ENCODE measurements at places on chromosomes 1 and 21. TPM values are rescaled to one million over a fixed set of nuclear protein-coding genes. Genes with fewer than 3 reads are reported as not detected.

DNA sequence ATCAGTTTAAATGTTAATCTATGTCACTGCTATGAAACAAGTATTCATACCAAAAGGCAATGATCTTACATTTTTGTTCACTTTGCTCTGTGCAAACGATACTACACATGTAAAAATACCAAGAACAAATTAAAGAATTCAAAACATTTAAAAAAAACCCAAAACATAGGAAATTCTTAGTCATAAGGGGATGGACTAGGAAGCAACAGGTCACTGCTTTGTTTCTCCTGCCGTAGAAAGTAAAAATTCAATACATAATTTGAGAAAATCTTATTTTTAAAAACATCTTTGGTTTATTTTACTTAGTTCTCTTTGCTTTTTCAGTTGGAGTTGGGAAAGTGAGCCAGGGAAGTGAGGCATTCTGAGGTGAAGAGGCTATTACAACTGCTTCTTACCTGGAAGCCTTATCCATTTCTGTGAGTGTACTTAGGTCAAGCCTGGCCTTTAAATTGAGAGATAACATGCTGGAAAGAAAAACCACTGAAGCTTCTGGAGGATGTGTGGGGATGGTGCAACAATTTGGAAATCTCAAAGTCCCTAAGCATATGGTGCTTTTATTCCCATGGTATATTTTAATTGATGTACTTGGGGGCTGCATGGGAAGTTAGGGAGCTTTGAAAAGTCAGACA, 183.5 kb downstream of the CDC42BPA start:
- peaks cover 2% of the 10 kb centered on the region for H3K27me3 ChIP-seq
- no peaks in the 10 kb centered on the region for H3K36me3 ChIP-seq
- H3K4me1 ChIP-seq: no peaks in the 10 kb centered on the region
- H3K4me3 ChIP-seq: no peak overlapping the region
- H3K27ac ChIP-seq: no peak overlapping the region

- peaks cover 7% of the 10 kb centered on the region for H3K27me3 ChIP-seq
- H3K36me3 ChIP-seq: no peaks in the 10 kb centered on the region
- H3K27ac ChIP-seq: no peak overlapping the region
- no peaks in the 10 kb centered on the region for H3K4me1 ChIP-seq
Measured at GRCh38 chr1:26419494-26419893, 8.9 kb downstream of the LIN28A start.

GRCh38 chr1:6859415-6860343, 74.4 kb downstream of the CAMTA1 start:
- H3K4me1 ChIP-seq: peaks cover 21% of the 10 kb centered on the region
- H3K27me3 ChIP-seq: no peaks in the 10 kb centered on the region
- no peak overlapping the region for H3K4me3 ChIP-seq
- peaks cover 16% of the 10 kb centered on the region for H3K36me3 ChIP-seq

DNA sequence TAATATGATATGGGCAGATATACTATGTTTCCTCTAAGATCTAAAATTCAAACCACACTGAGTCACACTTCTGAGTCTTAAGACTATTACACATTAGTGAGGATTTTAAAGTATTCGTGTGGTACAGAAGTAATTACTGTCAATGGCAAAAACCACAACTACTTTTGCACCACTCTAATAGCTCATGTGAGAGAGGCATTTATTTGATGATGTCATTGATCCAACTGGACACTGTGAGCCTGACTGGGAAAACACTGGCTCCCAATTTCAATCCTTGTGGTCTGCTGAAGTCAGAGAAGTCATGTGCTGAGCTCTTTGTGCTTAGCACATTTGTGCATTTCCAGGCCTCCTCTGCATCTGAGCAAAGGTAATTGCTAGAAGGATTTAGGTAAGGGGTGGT, 377.8 kb downstream of the USH2A start:
- H3K4me3 ChIP-seq: no peak overlapping the region
- H3K4me1 ChIP-seq: no peaks in the 10 kb centered on the region
- no peak overlapping the region for H3K27ac ChIP-seq

DNA sequence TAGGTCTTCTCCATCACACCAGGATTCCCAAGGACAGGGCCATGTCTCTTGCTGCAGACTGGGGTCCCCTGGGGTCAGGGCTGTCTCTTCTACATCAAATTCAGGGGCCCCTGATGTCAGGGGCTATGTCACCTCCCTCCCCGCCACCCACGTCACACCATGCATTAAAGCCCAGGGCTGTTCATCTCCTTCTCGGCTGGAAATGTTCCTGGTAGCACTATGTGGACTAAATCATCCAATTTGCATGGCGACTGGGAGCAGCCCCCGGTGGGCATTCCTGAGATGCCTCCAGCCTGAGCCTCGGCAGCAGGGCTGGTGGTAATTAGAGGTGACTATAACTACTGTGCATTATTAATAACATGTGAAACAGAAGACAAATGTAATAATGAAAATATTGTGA, 151.7 kb upstream of the HMGB4 start:
- no peaks in the 10 kb centered on the region for H3K36me3 ChIP-seq
- H3K27me3 ChIP-seq: peaks cover 18% of the 10 kb centered on the region
- H3K27ac ChIP-seq: no peak overlapping the region
- DNase-seq: no peak
- H3K4me3 ChIP-seq: no peak overlapping the region

GRCh38 chr1:40694353-40694874, 2.9 kb downstream of the NFYC start:
- H3K4me1 ChIP-seq: peaks cover 79% of the 10 kb centered on the region
- H3K36me3 ChIP-seq: peaks cover 39% of the 10 kb centered on the region
- H3K27ac ChIP-seq: peak overlapping the region; percentile 97
- peak overlapping the region; percentile 56 for H3K4me3 ChIP-seq

DNA sequence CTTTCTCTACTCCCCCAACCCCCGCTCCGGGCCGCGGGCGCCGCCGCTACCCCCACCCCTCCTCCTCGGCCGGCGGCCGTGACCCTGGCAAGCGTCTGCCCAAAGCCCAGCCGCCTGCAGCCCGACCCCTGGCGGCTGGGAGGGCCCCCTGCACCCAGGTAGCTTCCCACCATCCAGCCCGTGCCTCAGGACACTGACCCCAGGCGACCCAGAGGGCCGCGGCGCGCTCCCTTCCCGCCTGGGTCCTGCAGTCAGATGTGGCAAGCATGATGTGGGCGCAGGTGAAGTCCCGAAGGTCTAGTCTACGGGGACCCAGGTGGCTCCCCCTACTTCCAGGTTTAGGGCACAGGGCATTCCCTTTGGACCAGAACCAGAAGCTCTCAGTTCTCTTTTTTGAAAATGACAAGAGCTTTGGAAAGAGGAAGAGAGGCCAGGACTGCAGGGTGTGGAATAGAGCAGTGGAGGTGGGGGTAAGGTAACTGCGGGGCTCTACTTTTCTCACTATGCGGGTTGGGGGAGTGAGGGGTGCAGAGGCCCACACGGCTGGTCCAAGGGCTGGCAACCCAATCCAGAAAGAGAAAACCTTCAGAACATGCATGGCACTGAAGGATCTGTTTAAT, at the start of gene DENND4B:
DENND4B (minus strand) TSS at position 97 of the 620 bp plus-strand sequence. CDS start 2,344 bp downstream, outside the sequence.
- peaks cover 24% of the 10 kb centered on the region for H3K4me1 ChIP-seq
- no peaks in the 10 kb centered on the region for H3K27me3 ChIP-seq
- H3K4me3 ChIP-seq: peak within 1 kb of the TSS; percentile 88
- peak within 1 kb of the TSS; percentile 96 for H3K27ac ChIP-seq
- DNase-seq: peak; percentile 87

DNA sequence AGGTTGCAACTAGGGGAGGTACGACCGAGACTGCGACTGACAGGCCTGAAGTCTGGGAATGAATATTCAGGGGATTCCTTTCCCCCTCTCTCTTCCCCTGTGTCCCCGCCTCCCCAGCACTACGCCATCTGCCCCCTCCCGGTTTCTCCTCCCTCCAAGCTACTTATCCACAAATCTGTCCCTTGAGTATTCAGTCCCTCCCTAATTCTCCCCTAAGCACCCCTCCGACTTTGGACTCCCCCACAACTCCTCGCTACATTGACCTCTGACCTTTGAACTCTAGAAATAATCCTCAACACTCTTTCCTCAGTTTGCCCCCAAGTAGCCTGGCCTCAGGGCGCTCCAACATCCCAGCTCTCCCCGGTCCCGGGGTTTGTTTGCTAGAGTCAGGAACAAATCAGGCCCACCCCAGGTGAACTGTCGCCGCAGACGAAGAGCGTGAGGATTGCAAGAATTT, 393 bp downstream of the LYSMD1 start:
- no peaks in the 10 kb centered on the region for H3K27me3 ChIP-seq
- H3K4me1 ChIP-seq: peaks cover 53% of the 10 kb centered on the region
- DNase-seq: peak; percentile 47
- peaks cover 61% of the 10 kb centered on the region for H3K36me3 ChIP-seq
- H3K4me3 ChIP-seq: peak overlapping the region; percentile 92
- H3K27ac ChIP-seq: peak overlapping the region; percentile 98

- peaks cover 38% of the 10 kb centered on the region for H3K36me3 ChIP-seq
- H3K27me3 ChIP-seq: no peaks in the 10 kb centered on the region
- DNase-seq: no peak
- peaks cover 80% of the 10 kb centered on the region for H3K4me1 ChIP-seq
- H3K4me3 ChIP-seq: peak overlapping the region; percentile 92
Measured at GRCh38 chr1:30753660-30754123, 3.9 kb downstream of the LAPTM5 start.

- peaks cover 25% of the 10 kb centered on the region for H3K36me3 ChIP-seq
- H3K27ac ChIP-seq: peak overlapping the region; percentile 73
- peak overlapping the region; percentile 47 for H3K4me3 ChIP-seq
- DNase-seq: peak; percentile 67
- peaks cover 69% of the 10 kb centered on the region for H3K4me1 ChIP-seq
Measured at GRCh38 chr1:223716302-223716862, 4.0 kb downstream of the CAPN2 start.

DNA sequence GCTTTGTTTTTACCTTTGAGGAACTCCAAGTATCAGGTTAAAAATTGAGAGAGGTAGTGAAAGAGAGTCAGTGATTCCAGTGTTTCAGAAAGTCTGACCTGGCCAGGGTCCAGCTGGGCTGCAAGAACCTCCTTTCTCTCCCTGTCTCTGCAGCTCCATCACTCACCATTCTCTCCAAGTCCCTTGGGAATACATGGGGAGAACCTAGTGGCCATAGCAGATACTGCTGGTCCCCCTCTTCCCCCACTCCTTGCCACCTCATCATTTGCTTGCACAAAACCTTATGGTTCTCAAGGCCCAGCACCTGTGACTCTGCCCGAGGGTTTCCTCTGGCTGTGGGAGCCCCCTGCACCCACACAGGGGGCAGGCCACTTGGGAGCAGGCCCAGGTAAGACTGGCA, 279.5 kb downstream of the KIF26B start:
- peaks cover 9% of the 10 kb centered on the region for H3K27me3 ChIP-seq
- H3K4me3 ChIP-seq: no peak overlapping the region
- no peaks in the 10 kb centered on the region for H3K4me1 ChIP-seq
- H3K36me3 ChIP-seq: no peaks in the 10 kb centered on the region
- no peak overlapping the region for H3K27ac ChIP-seq
- DNase-seq: no peak

GRCh38 chr1:230713915-230714764, at the start of gene AGT:
Gene AGT, minus strand, starts transcription at chr1:230714122. Its CDS starts 3,299 bp downstream, at chr1:230710823.
- no peak for DNase-seq
- H3K36me3 ChIP-seq: no peaks in the 10 kb centered on the region
- no peak within 1 kb of the TSS for H3K4me3 ChIP-seq
- H3K27ac ChIP-seq: no peak within 1 kb of the TSS
- peaks cover 12% of the 10 kb centered on the region for H3K27me3 ChIP-seq

DNA sequence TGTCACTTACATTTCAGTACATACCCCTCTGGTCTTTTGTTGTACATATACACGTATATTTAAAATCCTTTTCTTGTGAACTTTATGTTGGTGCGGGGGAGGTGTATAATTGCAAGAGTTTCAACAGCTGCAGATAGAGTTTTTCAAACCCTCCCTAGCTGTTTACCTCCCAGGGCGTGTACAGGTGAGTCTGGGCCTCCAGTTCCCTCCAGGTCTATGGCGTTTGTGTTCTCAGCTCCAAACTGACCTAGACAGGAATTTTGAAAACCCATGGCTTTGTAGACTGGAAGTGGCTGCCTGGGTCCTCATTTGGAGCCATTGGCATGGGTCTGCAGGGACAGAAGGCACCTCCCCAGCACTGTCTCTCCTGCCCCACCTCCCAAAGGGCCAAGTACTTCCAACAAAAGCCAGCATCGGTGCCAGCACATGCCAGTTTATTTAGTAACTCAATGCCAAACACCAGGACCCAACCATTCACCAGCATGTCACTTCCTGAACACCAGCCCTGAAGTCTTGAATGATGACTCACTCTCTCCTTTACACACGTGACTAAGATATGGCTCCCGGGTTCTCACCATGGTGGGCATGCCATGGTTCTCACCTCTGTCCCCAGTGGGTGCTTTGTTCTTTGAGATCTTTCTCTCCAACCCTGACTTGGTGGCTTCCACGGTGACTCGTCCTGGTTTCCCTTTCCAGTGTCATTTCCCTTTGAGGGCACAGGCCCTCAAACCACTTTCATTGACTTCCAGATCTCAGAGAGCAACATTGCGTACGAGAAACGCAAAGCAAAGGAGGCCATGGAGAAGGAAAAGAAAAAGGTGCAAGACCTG, 57.3 kb upstream of the EFHD2 start:
- no peak overlapping the region for H3K4me3 ChIP-seq
- DNase-seq: peak; percentile 71
- H3K4me1 ChIP-seq: peaks cover 39% of the 10 kb centered on the region
- H3K27me3 ChIP-seq: peaks cover 8% of the 10 kb centered on the region

- peaks cover 12% of the 10 kb centered on the region for H3K27me3 ChIP-seq
- no peak overlapping the region for H3K4me3 ChIP-seq
- no peak for DNase-seq
- no peaks in the 10 kb centered on the region for H3K36me3 ChIP-seq
- H3K4me1 ChIP-seq: no peaks in the 10 kb centered on the region
Measured at GRCh38 chr1:48182439-48182838, 40.1 kb upstream of the SLC5A9 start.

DNA sequence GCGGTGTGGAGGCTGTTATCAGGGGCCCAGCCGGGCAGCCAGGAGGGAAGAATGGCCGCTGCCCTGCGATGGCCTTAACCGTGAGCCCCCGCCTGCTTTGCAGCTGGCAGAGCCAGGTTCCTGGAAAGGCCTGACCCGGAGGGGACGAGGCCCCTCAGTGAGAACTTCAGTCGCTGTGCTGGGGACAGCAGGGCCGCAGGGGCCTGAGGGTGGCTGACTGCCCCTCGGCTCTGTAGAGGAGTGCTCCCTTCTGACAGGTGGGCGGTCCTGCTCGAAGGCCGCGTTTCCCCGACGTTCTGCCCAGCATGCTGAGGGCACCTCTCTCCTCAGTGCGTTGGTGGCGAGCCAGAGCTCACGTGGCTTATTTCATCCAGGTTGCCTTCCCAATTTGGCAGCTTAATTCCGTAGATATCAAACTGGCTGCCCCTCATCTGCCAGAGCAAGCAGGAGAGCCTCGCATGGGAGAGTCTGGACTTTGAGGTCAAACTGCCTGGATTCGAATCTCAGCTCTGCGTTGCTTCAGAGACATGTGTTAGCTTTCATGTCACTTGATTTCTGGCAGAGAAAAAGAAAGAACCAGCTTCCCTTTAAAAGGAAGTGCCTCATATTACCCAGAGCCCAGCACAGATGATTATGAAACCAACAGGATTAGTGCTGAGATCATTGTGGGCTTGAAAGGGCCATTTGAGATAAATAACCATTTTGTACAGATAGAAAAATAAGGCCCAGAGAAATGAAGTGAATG, 239.8 kb downstream of the SDCCAG8 start:
- H3K27ac ChIP-seq: no peak overlapping the region
- DNase-seq: no peak
- peaks cover 4% of the 10 kb centered on the region for H3K36me3 ChIP-seq
- H3K27me3 ChIP-seq: no peaks in the 10 kb centered on the region

GRCh38 chr1:203268901-203269653, 36.2 kb upstream of the BTG2 start:
- peak; percentile 54 for DNase-seq
- H3K4me1 ChIP-seq: peaks cover 35% of the 10 kb centered on the region
- H3K36me3 ChIP-seq: no peaks in the 10 kb centered on the region
- no peaks in the 10 kb centered on the region for H3K27me3 ChIP-seq
- no peak overlapping the region for H3K27ac ChIP-seq
- no peak overlapping the region for H3K4me3 ChIP-seq

The FUCA1 gene
- total RNA-seq: 4.2 TPM

The TRIM17 gene
- 1.2 TPM for total RNA-seq

The FAAH gene
- total RNA-seq: 5.3 TPM

The IL20 gene
- total RNA-seq: not detected

The CELA3A gene
- total RNA-seq: not detected

The UBXN10 gene
- 0.63 TPM for total RNA-seq

The ATP1A4 gene
- not detected for total RNA-seq

All from activated CD4-positive, alpha-beta T cell treated with anti-CD3 and anti-CD28 coated beads for 36 hours (primary cell).